CD4-positive, alpha-beta T cell treated with Interleukin-12 subunit alpha and Interleukin-12 subunit beta, for 1 hour (primary cell): ENCODE measurements at places on chromosomes 13 and 19.

GRCh38 chr19:19535311-19536191 lies 2.5 kb upstream of the CILP2 start:
- no peak for DNase-seq

- DNase-seq = no peak
Measured at GRCh38 chr13:37198629-37199028, 93.2 kb upstream of the CSNK1A1L start.

- DNase-seq = no peak
Measured at GRCh38 chr13:79271616-79272015, 134.4 kb downstream of the RBM26 start.

DNA sequence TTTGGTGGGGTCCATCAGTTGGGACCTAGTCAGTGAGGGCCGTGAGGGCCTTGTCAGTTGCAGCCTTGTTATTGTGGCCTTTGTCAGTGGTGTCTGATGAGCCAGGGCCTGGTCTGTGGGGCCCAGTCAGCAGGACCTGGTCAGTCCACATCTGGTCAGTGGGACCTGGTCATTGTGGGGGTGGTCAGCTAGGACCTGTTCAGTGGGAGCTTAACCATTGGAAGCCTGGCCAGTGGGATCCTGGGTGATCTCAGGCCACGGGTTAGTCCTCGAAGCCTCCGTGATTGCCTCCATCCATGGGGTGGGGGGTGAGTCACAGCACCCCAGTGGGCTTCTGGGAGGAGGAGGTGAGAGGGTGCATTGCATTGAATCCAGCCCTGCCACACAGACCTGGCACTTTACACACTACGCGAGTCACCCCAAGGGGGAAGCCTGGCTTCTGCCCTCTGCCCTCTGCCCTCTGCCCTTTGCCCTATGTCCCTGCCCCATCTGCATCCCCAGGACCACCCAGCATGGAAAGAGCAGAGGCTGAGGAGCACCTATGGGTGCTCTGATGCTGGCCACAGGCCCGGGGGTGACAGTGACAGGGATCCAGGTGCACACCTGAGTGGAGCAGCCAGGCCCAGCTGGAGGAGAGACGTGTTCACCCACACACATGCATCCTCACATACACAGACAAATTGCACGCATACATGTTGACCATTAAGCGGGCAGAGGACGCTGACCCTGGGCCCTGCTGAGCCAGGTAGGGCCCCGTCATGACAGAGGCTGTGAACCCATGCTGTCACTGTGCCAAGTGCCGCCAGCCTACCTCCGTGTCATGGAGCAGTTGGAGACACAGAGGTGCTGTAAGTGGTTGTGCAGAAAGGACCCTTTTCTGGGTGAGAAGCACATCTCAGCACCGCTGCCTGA lies 59.8 kb upstream of the TPM4 start:
- no peak for DNase-seq

DNA sequence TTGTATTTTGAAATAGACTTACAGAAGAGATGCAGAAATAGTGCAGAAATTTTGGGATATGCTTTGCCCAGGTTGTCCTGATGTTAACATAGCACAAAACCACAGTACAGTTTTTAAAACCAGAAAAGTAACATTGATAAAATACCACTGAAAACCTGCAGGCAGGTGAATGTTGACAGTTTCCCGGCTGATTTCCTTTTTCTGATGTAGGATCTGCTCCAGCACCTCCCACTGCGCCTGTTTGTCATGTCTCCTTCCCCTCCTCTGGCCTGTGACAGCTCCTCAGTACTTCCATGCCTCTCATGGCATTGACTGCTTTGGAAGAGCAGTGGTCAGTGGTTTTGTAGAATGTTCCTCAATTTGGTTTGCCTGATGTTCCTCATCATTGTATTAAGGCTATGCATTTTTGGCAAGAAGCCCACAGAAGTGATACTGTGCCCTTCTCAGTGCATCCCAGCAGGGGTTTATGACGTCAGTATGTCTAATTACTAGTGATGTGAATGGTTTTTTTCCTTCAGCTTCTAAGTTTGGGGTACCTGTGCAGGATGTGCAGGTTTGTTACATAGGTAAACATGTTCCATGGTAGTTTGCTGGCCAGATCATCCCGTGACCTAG lies 31.0 kb downstream of the TDRD12 start:
- no peak for DNase-seq

DNA sequence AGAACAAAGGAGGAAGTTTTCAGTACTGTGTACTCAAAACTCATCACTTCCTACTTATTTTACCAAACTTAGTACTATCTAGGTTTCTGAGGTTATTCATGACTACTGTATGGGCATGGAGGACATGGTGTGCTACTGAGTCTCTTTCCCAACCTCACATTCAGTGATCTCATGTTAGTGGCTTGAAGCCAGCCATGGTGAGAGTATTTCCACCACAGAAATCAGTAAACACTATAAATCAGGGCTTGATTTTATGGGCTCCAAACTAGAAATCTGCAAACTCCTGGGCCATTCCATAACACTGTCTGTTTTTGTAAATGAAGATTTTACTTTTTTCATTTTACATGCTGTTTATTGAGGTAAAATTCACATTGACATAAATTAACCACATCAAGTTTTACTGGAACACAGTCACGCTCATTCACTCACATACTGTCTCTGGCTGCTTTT lies 19.7 kb downstream of the MED26 start:
- DNase-seq = no peak

GRCh38 chr19:51173681-51174080 lies 31.6 kb downstream of the SIGLEC7 start:
- DNase-seq = no peak

GRCh38 chr19:49677901-49678674 lies 1.0 kb downstream of the PRMT1 start:
- DNase-seq = peak; percentile 85

GRCh38 chr19:49814010-49814409 lies 918 bp upstream of the FUZ start:
- DNase-seq = no peak

GRCh38 chr19:5336195-5336965 lies 4.2 kb downstream of the PTPRS start:
- no peak for DNase-seq

GRCh38 chr13:110538632-110539031 lies 22.9 kb downstream of the RAB20 start:
- no peak for DNase-seq

DNA sequence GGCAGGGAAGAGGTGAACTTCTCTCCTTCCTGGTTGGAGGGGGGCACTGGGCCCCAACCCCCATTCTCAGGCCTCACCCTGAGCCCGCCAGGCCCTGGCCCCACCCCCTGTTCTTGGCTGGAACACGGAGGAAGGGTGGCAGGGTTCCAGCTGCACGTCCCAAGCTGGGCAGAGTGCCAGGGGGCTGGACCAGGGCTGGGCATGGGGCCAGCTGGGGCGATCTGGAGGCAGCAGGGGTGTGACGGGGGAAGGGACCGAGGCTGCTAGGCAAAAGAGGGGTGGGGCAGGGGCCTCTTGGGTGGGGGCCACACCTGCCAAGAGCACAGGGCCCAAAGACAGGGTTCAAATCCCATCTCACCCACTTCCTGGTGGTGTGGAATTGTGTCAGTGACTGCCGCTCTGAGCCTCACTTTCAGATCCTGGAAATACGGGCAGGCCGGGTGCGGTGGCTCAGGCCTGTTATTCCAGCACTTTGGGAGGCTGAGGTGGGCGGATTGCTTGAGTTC lies 2.2 kb downstream of the HIF3A start:
- DNase-seq = no peak

DNA sequence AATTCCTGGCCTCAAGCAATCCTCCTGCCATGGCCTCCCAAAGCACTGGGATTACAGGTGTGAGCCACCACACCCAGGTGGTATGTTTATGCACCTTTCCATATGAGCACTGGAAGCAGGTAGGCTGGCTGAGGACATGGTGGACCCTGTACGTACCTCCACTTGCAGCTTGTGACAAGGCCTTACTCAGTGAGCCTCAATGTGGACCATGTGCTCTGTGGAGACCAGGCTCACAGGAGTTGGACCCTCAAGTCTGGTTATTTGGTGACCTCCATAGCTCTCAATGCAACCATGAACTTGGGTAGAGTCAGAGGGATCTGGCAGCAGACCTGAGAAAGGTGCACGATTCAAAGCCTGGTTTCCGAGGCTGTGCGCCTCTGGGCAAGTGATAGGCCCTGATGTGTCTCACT lies 5.5 kb downstream of the ACP4 start:
- DNase-seq = no peak

DNA sequence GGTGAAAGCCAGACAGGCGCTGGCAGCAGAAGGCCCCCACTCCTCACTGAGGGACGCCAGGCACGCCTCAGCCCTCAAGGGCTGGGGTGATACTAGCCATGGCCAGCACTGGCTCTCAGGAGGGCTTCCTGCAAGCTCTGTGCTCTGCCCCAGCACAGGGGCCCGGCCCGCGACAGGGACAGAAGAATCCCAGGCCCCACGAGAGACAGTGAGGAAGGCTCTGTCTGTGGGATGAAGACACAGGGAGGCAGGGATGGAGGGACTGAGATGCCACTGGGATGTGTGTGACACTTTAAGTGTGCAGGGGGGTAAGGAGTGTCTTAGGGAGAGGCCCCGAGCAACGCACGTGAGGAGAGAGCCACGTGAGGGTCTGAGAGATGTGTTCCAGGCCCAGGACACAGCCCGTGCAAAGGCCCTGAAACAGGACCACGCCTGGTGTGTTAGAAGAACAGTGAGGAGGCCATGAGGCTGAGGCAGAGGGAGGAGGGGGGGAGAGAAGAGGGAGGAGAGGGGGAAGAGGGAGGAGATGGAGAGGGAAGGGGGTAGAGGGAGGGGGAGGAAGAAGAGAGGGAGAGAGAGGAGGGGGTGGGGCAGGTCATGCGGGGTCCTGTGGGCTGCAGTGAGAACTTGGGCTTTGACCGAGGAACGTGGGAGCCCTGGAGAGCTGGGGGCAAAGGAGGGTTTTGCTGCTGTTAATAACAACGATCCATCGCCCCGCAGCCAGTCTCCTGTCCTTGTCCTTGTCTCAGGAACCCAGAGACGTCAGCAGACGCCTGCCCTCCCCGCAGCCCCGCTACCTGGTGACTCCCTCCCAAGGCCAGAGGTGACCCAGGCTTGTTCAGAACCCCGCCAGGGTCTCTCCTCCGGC lies 7.2 kb downstream of the RPL36 start:
- DNase-seq = no peak

DNA sequence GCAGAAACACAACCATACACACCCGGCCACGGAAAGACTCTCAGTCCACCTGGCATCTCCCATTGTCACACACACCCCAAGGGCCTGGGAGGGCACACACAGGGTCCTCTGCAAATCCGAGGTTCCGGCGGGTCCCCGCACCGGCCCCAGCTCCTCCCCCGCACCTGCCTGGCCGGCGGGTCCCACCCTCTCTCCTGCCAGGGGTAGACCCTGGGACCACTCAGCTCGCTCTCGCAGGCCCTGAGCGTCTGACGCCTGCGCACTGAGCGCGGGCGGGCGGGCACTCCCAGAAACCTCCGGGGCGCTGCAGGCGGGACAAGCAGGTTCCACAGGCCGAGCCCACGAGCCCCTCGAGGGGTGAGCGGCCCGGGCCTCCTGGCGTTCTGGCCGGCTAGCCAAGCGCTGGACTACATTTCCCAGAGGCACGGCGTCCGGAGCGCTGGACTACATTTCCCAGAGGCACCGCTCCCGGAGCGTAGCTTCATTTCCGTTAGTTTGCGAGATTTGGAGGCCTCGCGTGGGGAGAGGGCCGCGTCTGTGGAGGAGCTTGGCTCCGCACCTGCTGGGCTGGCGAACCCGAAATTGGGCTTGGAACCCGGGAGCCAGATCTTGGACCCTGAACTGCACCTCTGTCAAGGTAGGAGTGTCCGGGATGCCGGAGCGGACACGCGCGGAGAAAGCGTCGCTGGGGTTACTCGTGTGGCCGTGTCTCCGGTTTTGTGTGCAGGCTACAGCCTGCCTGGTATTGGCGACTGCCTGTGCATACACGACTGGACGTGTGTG lies at the start of gene ZNF420:
ZNF420 (plus strand) TSS at position 500 of the 783 bp plus-strand sequence. CDS start 10,686 bp downstream, outside the sequence.
- DNase-seq = peak; percentile 94

DNA sequence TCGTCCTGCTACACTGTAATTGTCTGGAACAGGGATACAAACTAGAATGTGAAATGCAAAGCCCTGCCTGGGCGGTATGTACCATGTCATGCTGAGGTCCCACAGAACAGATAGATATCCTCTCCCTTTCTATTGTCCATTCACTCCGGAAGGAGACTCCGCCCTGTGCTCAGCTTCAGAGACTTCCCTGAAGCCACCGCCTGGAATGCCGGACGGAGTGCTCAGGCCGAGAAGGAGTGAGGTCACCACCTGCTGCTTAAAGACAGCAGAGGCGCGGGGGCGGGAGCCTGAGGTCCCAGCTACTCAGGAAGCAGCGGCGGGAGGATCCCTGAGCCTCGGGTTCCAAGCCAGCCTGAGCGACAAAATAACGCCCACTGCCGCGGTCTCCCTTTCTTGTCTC lies 890 bp upstream of the ZNF611 start:
- DNase-seq = no peak

- DNase-seq = no peak
Measured at GRCh38 chr13:28705461-28706083, 13.2 kb downstream of the SLC46A3 start.

GRCh38 chr13:39451860-39452301 lies 151.1 kb downstream of the LHFPL6 start:
- peak; percentile 15 for DNase-seq

DNA sequence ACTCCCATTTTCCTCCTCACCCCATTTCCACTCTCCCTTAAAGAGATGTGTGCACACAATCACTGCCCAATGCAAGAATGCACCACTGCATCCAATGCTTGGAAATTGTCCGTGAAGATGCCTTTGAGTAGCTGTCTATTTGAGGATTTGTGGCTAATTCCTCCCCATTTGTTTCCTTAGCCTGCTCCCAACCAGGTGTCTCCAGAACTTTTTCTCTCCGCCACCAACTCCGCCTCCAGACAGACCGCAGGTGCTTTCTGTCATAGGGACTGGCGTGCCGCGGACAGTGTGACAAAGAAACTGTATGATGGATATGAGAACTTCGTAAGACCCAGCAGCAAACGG lies 461 bp upstream of the TM9SF2 start:
- DNase-seq = no peak

DNA sequence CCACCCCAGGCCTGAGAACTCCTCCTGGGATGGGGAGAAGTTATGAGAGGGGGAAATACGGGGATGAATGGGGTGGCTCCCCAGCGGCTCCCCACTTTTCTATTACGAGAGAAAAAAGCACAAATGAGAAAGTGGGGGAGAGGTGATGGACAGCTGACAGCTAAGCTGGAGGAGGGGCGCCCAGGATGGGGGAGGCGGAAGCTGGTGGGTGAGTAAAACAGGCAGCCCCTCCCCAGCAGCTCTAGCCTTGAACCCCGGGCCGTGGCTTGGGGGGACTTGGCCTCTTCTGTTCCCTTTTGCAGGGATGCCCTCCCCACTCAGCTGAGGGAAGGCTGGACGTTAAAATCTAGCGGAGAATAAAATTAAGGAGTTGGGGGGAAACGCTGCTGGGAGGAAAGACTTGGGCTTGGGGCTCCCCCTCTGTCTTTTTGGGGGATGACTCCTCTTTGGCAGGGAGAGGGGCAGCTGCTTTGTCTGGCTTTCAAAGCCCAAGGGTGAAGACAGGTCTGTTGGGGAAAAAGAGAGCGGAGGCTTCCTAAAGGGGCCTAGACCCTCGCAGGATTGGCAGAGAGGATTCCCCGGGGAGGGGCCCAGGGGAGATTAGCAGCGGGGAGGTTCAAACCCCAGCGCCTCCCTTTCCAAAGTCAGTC lies 1.4 kb upstream of the SAMD1 start:
- no peak for DNase-seq
